ENCODE measurements at places on chromosomes 3 and 15. TPM values are rescaled to one million over a fixed set of nuclear protein-coding genes. Genes with fewer than 3 reads are reported as not detected.

ADAMTS17 gene
- total RNA-seq = 13.5 TPM

DNA sequence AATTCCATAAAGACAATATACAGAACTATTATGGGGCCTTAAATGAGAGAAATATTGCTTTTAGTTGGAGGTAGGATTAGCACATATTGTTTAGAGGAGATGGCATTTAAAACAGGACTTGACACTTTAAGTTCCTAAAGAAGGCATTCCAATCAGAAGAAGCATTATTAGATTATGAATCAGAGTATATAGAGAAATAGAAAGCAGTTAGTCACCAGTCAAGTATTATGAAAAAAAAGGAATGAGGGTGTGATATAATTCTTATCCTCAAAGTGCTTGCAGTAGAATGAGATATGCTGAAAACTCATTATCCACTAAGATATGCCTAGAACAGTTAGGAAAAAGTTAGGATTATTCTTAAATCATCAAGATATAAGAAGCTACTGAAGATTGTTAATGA is 456.2 kb downstream of the ZNF385D start:
- no peak for ATAC-seq

GRCh38 chr15:62067448-62068044 is 769 bp downstream of the C2CD4A start:
- peak; percentile 25 for ATAC-seq

INKA1 gene
- total RNA-seq = 1.3 TPM

DNA sequence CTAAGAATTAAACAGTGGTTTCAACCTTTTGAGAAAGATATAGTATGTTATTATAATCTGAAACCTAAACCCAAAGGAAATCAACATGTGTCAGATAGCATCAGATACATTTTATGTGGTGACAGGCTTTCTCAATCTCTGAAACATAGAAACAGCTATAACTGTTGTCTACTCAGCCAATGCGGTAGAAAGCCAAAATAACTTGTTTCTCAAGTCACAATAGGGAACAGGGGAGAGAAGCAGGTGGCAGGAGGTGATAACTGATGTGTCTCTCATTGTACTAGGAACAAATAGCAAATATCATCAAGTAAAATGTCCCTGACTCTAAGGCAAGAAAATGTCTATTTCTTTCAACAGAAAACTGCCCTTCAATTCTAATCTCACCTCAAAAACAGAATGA is 38.6 kb downstream of the DENND6A start:
- no peak for ATAC-seq

ACY1 gene
- total RNA-seq = 10.6 TPM

GRCh38 chr3:124322966-124323365 is 331.0 kb upstream of the ROPN1 start:
- no peak for ATAC-seq

BTD gene
- total RNA-seq = 20.5 TPM

- no peak for ATAC-seq
Measured at GRCh38 chr15:82128401-82129148, 82.8 kb upstream of the MEX3B start.

BNC1 gene
- total RNA-seq = 0.27 TPM

VGLL3 gene
- total RNA-seq = 32.0 TPM
